ENCODE measurements at places on chromosomes 1 and 21.

- no peak for DNase-seq
Observed at GRCh38 chr21:31482460-31482859, 138.4 kb upstream of the TIAM1 start.

GRCh38 chr1:205669341-205670149 is 10.8 kb downstream of the SLC45A3 start:
- DNase-seq: no peak

DNA sequence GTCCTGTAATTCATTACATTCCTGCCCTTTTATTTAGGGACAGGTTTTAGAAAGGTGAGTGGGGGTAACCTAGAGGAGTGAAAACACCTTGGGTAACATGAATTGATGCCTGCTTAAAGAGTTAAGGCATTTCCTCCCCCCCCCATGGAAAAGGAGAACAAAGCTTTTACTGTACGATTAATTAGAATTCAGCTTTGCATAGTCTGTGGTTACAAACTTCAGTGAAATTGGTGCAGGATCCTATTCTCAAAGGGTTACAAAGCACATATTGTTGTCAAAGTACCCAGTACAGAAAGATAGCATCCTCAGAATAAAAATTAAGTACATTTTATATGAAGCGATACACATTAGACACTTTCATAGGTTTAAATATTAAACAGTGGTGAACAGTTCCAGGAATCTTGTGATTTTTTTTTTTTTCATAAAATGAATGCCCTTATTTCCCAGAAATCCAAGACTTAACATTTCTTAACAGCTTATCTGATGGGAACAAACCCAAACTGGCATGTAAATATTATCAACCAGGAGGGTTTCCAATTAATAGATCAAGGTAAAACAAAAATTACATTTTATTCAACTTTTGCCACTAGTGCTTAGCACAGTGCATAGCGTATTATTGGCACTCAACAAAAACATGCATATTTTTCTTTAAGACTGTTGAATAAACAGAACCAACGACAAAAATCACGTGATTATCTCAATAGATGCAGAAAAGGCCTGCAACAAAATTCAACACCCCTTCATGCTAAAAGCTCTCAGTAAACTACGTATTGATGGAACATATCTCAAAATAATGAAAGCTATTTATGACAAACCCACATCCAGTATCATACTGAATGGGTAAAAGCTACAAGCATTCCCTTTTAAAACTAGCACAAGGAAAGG is 172.7 kb downstream of the PDE4B start:
- DNase-seq: no peak

DNA sequence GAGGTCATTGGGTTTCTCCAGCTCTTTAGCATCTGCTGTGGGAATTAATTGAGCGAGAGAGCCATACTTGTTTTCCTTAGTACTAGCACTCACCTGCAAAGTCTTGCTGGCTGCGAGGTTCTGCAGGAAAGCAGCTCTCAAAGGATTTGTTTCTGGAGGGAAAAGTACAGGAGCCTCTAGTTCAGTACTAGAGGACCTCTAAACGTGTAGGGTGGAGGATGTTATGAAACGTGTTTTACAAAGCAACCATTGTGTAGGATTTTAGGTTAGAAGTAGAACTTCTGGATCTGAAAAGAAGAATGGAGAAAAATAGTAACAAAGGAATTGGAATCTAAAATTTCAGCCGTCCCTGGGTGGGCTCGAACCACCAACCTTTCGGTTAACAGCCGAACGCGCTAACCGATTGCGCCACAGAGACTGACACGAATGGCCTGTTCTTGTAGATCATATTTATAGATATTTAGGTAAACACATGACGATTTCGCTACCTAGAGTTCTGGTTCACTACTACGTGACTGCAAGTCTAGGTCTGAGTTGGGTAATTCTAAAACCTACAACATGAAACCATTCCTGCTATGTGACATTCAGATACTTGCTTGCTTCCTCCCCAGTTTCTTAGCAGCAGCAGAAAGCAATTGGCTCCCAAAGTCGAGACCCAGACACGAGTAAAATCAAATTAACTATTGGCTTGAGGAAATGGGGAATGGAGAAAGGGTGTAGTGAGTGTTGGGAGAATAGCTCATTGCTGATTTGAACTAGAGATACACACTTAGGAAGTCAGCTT is 60.2 kb upstream of the CFAP126 start:
- DNase-seq: no peak

GRCh38 chr1:24694380-24694843 is 50.8 kb upstream of the CLIC4 start:
- DNase-seq: no peak

GRCh38 chr1:151540021-151540981 is at the start of gene TUFT1:
TSS of gene TUFT1 (plus strand) at chr1:151540309. CDS start at chr1:151540367, 58 bp downstream.
- DNase-seq: peak; percentile 91

DNA sequence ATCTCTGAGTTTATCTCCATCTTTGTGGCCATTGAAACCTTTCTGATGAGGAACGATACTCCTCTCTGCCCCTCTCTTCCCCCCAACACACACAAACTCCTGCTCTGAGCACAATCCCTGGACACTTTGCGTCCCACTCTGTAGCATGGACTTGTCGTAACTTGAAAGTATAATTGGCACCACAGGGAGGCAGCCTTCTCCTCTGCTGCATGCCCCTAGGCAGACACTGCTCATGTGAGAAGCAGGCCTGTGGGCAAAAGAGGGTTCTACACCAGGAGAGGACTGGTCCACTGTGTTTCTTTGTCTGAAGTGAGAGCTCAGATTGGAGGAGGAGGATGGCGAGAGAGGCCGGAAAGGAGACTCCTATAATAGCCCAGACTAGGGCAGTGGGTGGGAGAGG is 3.8 kb upstream of the PARS2 start:
- no peak for DNase-seq

DNA sequence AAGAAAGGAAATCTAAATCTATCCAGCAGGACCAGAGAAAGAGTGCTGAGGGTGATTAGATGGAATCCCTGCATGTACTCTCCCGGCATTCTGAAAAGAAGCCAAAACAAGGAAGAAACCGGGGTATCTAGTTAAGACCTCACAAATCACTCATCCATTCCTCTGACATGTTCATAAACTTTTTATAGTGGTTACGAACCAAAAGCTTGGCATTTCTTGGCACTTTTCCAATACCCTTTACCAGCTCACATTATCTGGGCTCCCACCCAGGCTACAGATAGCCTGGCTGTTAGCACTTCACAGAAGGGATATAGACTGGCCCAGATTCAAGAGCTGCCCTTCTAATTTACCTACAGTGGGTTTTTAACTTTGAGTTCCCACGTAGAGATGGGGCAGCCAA is 1.8 kb upstream of the C1orf74 start:
- no peak for DNase-seq

GRCh38 chr1:2379733-2380404 is 11.5 kb downstream of the MORN1 start:
- DNase-seq: no peak

GRCh38 chr1:11781297-11781696 is 19.3 kb downstream of the C1orf167 start:
- no peak for DNase-seq

DNA sequence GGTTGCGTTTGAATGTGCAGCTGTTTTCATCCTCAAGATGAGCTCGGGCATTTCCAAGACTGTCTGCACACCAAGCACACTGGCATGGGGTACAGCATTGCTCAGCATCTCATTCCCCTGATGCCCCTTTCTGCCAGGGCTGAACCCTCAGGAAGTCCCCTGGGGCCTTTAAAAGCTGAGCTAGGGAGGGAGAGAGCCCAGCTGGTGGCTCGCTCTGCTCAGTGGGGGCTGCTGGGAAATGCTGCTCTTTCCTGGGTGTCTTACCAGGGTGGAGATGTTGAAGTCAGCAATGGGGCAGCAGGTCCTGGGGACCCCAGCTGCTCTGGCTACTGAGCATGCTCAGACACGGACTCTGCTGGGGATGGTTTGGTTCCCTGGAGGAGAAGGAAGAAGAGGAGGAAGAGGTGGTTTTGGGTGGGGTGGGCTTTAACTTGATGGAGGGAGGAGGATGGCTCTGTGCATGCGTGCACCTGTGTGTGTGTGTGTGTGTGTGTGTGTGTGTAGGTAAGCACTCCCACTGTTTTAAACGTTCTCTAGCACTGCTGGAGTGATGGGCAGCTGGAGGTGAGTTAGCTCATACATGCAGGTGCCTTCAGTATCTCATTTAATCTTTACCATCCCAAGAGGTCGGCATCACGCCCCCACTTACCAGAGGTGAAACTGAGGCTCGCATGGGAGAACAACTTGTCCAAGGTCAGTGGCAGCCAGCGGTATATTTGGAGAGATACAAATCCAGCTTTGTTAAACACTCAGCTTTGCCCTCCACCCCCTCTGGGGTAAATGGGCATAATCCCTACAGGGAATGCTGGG is 40.9 kb downstream of the ACTL8 start:
- DNase-seq: no peak

GRCh38 chr1:116854403-116854690 is 55.4 kb upstream of the PTGFRN start:
- DNase-seq: no peak

- DNase-seq: no peak
Observed at GRCh38 chr1:50279622-50280330, 143.5 kb downstream of the DMRTA2 start.

DNA sequence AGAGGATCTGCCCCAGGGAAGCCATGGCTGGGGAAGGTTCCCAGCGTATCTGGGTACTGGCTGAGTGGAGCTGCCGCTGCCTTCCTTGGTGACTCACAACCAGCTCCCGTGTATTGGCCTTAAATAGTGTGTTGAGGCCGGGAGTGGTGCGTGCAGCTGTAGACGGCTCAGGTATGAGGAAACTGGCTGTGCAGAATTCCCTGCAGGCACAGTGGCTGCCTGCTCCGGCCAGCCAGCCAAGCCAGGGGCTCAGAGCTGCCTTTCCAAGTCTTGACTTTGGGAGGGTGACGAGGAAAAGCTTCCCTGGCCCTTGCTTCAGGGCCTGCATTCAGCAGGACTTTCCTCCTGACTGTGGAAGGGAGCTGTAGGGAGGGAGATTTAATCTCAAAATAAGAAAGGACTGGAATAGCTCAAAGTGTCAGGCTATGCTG is at the start of gene VTCN1:
Gene VTCN1, minus strand, starts transcription at position 97 of the 431 bp plus-strand sequence. Its CDS starts 72 bp downstream, at position 25.
- no peak for DNase-seq

DNA sequence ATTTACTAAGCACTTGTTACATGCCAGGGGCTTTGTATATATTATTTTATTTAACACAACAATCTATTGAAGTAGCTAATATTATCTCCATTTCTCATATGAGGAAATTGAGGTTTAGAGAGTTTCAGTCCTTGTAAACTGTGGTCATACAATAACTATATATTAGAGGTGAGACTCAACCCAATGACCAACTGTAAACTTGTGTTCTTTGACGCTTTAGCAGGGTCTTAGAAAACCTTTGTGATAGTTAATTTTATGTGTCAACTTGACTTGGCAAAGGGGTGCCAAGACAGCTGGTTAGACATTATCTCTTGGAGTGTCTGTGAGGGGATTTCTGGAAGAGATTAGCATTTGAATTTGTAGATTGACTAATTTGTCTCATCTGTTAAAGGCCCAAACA is 252.4 kb upstream of the B3GALT2 start:
- no peak for DNase-seq

GRCh38 chr21:23162198-23162946 is 2164.2 kb downstream of the NCAM2 start:
- no peak for DNase-seq

DNA sequence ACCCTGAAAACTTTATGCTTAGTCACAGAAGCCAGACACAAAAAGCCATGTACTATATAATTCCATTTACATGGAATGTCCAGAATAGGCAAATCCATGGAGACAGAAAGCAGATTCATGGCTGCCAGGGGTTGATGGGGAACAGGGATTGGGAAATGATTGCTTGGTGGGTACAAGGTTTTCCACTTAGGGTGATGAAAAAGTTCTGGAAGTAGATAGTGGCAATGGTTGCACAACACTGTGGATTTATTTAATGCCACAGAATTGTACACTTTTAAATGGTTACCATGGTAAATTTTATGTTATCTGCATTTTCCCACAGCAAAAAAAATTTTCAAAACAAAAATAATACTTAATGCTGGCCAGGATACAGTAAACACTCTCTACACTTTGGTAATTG is 40.6 kb downstream of the ENAH start:
- DNase-seq: no peak

DNA sequence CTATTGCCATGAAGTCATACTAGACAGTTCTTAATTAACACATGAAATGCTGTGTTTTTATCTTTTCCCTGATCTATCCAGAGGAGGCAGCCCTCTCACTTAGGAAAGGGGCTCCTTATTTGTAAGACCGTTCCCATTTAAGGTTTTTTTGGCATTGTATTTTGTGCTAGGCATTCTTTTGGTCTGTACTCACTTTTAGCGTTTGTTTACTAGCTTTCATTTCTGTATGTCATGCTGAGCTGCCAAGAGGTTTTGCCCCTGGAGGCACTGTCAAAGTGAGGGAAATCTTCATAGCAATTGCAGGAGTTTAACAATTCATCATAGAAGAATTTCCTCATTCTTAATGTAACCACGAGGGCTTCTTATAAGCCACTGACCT is 59.5 kb downstream of the MTR start:
- DNase-seq: no peak

GRCh38 chr1:216020743-216021345 is 402.4 kb downstream of the USH2A start:
- no peak for DNase-seq

GRCh38 chr1:66518654-66519053 is 15.3 kb upstream of the SGIP1 start:
- no peak for DNase-seq

- no peak for DNase-seq
Observed at GRCh38 chr1:201673093-201673492, 134.2 kb downstream of the NAV1 start.

- no peak for DNase-seq
Observed at GRCh38 chr1:223242382-223242955, 99.4 kb upstream of the TLR5 start.

DNA sequence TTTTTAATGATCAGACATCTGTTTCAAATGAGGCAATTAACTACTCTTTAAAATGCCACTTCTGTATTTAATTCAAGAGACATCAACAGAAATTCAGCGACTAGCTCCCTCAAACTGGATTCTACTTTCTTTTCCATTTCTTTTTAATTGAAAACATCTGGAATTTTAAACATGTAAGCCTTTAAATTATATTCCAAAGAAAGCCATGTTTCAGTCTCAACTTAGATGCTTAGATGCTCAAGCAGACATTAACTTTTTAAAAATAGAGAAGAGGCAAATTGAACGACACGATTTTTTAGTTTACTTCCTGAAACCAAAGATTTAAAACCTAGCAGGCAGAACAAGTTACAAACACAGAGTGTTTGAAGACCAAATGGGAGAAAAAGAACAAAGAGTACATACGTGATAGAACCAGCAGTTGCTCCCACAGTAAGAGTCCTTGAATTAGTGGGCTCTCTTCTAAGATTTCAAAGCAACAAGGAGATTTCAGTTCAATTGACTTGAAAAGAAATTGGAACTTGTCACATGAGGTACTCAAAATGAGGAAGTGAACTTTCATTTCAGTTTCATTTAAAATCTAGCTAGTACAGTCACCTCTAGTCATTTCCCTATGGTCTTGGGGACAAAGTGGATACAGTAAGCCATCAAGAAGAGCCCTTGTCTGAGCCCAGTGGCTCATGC is at the start of gene CTSS:
Gene CTSS, minus strand, starts transcription at position 483 of the 681 bp plus-strand sequence. CDS start 1,015 bp downstream, outside the sequence.
- no peak for DNase-seq

DNA sequence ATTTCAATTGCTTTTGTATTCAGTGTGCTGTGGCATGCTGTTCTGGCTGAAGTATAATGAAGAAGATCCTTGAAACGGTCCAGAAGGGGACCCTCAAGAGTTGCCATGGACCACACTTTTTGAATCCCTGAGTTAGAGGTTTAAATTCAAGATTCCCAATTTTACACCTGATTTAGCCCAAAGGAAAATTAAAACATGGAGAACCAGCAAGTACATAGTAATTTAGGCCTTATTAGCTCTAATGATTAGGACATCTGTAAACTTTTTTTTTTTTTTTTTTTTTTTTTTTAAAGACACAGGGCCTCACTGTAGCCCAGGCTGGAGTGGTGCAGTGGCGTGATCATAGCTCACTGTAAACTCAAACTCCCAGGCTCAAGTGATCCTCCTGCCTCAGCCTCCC is 107.3 kb downstream of the ENAH start:
- no peak for DNase-seq

All from activated T-helper 9 cell treated with anti-CD3 and anti-CD28 coated beads, Interleukin-2, amount 50 U/mL, for 16 hours (primary cell).